ENCODE measurements at places on chromosomes 3 and 15.

DNA sequence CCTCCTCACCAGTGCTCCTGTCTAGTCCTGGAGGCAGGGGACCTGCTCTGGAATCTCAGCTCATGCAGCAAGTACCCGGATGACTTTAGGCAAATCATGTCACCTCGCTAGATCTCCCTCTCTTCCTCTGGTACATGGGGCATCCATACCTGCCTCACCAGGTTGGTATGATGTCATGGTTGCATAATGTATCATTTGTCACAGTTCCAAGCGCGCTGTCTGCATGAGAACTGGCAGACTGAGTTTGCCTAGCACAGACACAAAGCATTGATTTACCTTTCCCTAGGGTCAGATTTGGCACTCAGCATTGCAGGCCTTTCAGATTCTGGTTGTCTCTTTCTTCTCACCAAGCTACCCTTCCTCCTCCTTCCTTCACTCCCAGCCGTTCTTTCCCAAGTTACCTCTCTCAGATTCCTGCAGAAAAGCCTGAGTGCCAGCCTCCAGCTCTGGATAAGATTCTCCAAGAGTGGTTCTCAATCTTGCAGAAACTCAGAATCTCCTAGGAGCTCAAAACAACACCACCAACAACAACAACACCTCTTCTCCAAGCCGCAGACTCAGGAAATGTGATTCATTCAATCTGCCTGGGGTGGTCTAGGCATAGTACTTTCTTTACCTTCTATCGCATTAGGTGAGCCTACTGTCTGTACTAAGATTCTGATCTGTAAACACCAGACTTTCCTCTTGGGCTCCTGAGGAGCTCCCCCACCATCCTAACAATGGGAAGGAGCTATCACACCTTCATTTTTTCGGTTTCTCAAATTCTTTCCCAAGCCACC is 29.5 kb downstream of the FAM43A start:
- no peak for DNase-seq

- no peak for DNase-seq
These were observed 391.1 kb downstream of the FGF12 start for GRCh38 chr3:192336286-192336685.

DNA sequence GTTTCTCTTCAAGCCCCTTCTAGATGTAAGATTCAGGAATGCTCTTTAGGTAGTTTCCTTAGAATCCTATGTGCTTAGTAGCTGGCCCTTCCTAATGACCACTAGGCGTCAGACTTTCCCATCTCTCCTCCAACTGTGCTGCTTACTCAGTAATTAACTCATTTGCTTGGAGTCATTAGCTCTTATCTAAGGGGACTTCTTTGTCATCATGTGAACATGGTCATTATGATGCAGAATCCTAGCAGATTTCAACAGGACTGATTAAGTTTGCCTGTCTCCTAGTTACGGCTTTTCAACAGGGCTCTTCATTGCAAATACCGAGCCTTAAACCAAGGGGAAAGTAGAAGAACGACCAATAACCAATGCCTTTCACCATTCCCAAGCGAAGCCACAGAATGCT is 46.4 kb downstream of the GJD2 start:
- DNase-seq = no peak

- DNase-seq = no peak
These were observed 921.3 kb downstream of the TUSC7 start for GRCh38 chr3:117630885-117631284.

DNA sequence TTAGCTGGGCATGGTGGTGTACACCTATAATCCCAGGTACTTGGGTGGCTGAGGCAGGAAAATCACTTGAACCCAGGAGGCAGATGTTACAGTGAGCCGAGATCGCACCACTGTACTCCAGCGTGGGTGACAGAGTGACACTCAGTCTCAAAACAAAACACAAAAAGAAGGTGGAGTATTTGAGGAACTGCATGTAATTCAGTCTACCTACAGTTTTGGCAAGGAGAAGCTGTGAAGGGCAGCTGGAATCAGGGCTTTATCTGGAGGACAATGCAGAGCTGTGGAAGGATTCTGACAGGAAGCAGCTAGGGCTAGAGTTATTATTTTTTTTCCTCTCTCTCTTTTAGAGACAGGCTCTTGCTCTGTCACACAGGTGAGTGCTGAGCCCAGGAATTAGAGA is 6.8 kb downstream of the H1-8 start:
- DNase-seq = no peak

- no peak for DNase-seq
These were observed 524.7 kb downstream of the PYDC2 start for GRCh38 chr3:191985691-191986090.

DNA sequence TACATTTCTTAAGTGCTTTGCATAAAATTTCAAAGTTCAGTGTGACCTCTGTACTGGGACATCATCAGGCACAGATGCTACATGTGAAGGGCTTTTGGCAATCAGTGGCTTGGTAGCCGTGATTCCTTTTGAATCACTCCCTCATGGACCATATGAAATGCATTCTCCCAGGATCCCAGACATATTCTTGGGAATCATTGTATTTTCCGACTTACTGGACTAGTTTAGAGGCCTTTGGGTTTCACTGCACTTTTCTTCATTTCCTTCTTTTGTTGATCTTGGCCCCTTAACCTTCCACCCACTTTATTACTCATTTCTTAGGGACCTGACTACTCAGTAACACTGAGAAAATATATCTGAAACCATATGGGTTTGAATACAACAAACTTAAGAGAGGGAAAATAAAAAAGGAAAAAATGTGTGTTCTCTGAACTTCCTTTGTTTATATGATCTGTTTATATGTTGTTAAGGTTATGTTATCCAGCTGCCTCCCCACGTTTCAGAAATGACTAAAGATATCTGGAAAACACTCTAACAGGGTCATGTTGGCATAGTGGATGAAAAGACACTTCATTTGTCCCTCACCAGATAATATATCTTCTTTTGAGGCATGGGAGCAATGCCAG is 35.1 kb downstream of the HMG20A start:
- DNase-seq = no peak

GRCh38 chr3:45950131-45950530 is 6.9 kb downstream of the CXCR6 start:
- no peak for DNase-seq

- no peak for DNase-seq
These were observed 3.5 kb upstream of the EFCC1 start for GRCh38 chr3:128997486-128998133.

- no peak for DNase-seq
These were observed 137.4 kb upstream of the SATB1 start for GRCh38 chr3:18562364-18563154.

- no peak for DNase-seq
These were observed 551 bp downstream of the NLGN1 start for GRCh38 chr3:173398111-173398479.
